Stimulated activated naive CD8-positive, alpha-beta T cell treated with anti-CD3 and anti-CD28 coated beads, Interleukin-15, amount 100 ng/mL, for 72 hours (primary cell): ENCODE measurements at places on chromosomes 4 and X.

DNA sequence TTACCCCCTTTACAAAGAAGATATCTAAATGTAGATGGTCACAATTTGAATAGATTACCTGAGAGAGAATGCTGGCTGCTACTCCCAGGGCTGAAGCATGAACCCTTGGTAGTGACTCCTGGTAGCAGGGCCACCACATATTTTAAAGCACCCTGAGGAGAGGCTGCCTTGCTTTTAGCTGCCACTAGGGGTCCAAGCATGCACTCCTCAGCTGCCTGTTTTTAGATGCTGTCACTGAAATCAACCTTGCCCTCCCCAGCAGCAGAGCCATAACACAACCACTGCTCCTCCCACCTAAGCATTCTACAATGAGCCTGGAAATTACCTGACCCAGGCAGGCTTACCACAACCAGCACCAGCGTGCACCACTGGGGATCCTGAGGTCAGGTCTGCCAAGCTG lies 850.9 kb downstream of the FAM133A start:
- no peak for DNase-seq

DNA sequence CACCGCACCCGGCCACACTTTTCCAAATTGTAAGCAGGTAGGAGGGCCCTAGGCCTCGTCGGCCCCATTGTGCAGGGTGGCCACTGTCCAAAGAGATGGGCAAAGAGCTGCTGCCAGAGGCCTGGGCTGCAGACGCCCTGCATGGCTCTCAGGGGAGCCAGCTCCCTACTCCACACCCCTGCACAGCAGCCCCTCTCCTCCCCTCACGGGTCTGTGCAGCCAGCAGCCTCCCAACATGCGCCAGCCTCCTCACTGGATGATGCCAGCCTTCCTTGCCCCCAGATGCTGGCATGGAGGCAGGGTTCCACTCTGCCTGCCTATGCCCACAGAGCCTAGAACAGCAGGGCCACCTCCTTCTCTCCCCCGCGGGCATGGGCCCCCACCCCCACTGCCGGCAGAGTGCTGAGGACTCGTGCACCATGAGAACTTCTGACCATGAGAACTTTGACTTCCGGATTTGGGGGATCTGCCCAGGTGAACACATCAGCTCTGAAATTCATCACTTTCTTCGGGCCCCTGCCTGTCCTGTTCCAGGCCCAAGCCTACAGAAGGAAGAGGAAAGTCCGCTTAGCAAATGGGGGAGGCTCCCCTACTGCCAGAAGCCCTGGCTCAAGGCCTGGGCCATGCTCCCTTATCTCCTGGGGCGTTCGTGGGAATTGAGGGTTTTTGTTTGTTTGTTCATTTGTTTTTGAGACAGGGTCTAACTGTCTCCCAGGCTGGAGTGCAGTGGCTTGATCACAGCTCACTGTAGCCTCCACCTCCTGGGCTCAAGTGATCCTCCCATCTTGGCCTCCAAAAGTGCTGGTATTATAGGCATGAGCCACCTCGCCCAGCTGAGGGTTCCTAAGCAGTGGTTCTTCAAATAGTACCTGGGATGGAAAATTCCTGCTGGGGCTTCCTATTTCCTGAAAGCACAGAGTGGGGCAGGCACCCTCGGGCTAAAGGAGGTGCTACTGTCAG lies 8.0 kb downstream of the IRAK1 start:
- DNase-seq, result no peak

DNA sequence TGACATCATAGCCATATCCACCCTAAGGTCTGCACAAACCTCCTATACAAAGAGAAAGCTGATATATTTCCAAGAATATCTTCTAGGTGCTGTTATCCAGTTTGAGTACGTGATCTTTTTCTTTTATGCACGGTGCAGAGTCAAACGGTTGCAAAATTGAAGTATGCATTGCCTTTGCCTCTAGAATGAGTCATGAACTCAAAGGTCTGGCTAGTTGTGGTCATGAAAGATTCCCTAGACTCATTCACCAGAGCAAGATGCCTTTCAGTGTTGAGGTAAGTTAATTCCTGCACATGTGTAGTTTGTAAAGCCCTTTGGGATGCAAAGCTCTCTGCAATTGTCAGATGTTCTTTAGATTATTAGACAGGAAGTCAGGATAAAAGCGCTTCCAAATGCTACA lies 704.4 kb downstream of the PCDH19 start:
- no peak for DNase-seq

DNA sequence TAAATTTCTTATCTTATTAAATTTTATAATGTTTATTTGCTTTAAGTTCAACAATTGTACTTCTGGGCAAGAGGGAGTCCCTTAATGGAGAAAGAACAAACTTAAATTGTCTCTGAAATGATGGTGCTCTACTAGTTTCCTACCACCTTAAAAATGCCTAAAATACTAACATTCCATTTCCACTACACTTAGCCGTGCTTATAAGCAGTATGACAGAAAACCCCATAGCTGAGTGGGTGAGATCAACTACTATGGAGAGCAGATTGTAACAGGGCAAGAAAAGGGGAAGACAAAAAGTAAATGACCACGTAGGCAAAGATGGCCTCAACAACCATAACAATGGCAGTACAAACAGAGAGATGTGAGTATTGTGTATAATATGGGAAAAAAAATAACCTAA lies 35.0 kb downstream of the RFC1 start:
- DNase-seq, result no peak

DNA sequence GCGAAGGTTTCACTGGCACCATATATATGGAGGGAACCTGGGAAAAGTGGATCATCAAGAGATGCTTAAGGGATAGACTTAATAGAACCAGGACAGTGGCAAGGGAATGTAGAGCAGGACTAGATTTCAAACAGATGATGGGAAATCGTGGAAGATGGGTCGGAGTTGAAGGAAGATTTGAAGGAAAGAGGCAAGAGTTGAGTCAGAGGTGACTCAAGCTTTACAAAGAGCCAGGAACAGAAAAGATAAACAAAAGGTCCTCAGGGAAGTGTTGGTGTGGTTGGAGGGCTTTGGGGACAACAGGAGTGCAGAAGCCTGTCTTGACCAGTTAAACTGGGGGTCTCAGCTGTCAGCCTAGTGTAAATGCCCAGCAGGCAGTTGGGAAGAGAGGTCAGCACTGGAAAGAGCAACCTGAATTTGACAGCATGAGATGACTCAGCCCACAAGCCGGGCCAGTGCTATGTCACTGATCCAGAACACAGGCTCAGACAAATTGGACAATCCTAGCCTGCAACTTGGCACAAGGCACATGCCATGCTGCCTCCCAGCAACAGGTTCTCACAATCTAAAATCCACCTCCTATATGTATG lies 230.5 kb downstream of the IDS start:
- no peak for DNase-seq

DNA sequence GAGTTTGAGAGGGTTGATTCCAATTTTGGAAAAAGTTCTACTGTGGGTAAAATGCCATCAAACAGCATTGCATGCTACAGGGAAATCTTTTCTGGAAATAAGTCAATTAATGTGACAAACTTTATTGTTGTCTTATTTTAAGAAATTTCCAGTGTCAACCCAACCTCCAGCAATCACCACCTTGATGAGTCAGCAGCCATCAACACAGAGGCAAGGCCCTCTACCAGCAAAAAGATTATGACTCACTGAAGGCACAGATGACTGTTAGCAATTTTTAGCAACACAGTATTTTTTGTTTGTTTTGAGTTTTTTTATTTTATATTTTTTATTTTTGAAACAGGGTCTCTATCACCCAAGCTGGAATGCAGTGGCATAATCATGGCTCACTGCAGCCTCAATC lies 165.4 kb upstream of the C1QTNF7 start:
- no peak for DNase-seq

DNA sequence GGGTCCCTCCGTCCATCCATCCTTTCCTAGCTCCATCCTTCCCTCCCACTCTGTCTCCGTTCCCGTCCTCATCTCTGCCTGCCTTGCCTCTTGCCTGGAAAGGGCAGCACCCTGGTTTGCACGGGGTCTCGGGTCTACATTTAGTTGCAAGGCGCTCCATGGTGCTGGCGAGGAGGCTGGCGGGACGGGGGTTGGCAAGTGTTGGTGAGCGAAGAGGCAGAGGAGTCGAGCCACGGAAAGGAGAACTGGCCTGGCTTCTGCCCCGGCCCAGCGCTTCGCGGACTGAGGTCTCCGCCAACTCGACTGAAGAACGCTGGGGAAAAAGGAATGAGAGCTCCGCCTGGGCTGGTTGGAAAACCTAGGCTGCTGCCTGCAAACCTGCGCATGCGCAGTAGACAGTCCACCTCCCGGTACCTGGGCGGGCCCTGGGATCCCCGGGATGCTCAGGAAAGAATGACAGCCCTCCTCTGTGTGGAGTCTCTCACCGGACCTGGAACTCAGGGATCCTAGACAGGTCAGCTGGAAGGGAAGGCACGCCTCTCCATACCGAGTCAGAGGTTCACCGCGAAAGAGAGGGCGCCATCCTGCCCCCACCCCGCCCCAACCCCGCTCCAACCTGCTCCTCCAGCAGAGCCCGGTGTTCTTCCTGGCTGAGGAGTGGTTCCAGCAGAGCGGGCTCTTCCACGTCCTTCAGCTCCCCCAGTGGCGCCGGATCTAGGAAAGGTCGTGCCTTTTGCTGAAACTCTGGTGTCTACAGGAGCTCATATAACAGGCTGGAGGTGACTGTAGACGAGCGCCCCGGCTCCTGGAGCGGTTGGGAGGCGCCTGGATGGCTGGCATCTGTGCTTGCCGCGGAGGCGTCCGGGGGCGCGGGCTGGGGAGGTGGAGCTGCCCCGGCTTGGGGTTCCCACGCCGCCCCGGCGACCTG lies 6.0 kb downstream of the FRG2 start:
- peak; percentile 47 for DNase-seq

GRCh38 chrX:107610667-107611066 lies 17.6 kb upstream of the PRPS1 start:
- no peak for DNase-seq

GRCh38 chrX:40279762-40280161 lies 182.0 kb upstream of the BCOR start:
- no peak for DNase-seq

DNA sequence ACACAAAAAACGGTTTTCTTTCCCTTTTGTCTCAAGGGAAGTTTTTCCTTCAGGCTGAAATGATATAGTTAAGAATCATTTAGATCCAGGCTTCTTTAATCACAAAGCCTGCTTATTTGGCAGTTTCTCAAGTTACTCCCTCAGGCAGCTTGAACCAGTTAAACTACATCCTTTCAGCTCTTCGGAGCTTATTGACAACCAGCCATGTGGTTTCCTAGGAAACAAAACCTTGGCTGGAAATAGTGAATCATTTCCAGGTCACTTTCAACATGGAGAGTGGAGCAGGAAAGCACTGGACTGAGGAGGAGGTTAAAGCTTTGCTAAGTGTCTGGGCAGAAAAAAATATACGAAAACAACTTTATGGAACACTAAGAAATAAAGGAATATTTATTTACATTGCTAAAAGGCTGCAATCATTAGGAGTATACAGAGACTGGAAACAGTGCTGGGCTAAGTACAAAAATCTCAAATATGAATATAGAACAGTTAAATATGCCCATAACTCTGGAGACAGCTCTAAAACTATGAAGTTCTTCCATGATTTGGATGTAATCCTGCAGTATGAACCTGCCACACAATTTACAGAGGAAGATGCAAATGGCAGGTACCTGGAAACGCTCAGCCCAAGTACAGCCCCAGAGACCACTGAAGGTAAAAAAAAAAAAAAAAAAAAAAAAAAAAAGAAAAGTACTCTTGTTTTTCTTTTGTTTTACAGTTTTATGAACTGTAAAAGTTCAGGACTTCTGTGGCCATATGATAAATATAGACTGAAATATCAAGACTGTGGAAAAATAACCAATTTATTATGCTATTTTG lies 23.2 kb upstream of the AASDH start:
- DNase-seq, result no peak
